Substantia nigra (tissue), 51 donors: ENCODE measurements at places on chromosomes 7 and 10.

- DNase-seq: no peak
These were observed 245.3 kb downstream of the NSUN6 start for GRCh38 chr10:18406136-18406535.

DNA sequence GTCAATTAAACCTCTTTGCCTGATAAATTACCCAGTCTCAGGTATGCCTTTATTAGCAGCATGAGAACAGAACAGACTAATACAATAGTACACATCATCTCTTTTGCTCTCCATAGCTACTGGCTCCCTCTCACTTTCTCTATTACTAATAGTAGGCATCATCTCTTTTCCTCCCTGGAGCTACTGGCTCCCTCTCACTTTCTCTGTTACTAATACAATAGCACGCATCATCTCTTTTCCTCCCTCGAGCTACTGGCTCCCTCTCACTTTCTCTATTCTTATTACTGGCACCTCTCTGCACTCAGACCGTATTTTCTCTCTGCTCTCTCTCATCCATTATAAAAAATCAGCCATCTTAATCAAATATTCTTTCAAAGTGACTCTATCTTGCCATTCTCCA, 37.1 kb downstream of the SLC25A13 start:
- DNase-seq: no peak

GRCh38 chr10:5817322-5818047, 4.3 kb upstream of the GDI2 start:
- DNase-seq: no peak

- DNase-seq: no peak
These were observed 108.5 kb downstream of the SND1 start for GRCh38 chr7:127760436-127761031.

GRCh38 chr7:44519546-44519945, 21.6 kb downstream of the NPC1L1 start:
- DNase-seq: no peak

GRCh38 chr10:11108356-11108755, 90.7 kb downstream of the CELF2 start:
- DNase-seq: no peak

DNA sequence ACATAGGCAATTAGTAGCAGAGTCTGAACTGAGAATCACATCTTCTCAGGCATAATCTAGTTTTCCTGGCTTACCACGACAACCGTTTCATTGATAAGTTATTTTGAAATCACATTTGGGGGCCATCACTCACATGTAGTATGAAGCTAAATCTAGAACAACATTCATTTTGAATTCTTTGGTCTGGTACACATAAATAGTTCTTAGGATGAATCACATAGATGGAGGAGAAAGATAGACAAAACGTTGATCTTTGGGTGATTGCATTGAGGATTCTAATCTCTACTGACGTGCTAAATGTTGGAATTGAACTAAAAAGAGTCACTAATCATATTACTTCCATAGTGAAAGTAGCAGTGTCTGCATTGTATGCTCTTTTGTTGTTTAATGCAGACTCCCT, 1022.6 kb downstream of the LRMDA start:
- DNase-seq: no peak

DNA sequence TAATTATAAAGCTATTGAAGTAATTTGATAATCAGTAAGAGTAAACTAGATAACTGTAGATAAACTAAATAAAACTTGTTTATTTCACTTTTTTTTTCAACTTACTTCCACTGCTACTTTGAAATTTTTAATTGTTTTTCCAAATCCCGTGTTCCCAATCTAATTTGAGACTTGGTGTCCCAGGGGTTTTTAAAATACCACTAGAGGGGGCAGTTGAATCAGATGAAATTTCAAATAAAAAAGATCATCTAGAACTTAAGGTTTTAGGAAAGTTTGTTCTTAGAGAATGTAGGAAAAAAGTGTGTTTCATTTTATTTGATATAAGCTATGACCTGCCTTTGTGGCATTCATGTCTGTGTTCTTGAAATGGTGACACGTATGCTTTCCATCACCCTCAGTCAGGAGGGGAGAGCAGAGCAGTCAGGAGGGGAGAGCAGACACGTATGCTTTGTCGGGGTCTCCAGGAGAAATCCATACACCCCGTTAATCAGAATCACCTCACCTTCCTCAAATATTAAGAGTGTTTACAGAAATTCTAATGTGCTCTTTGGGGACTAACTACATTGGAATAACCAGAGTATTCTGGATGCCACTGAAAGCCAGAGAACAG, 49.9 kb downstream of the C10orf67 start:
- no peak for DNase-seq

DNA sequence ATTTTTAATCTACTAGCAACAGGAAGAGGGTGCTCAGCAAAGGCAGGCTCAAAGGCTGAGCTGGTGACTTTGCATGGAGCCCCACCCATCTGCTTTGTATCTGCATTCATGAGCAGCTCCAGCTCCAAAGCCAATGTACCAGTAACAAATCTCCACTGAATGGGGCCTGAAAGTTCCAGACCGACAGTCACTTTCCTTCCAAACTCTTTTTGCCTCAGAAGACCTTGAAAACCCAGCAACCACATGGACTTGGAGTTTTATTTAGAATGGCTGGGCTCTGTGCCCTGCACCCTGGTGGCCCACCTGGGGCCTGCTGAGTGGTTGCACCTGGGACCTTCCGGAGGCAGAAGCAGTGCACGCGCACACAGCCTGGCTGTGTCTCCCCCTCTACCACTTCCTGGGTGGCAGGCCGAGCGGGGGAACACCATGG, 195.0 kb upstream of the PLXNA4 start:
- no peak for DNase-seq

DNA sequence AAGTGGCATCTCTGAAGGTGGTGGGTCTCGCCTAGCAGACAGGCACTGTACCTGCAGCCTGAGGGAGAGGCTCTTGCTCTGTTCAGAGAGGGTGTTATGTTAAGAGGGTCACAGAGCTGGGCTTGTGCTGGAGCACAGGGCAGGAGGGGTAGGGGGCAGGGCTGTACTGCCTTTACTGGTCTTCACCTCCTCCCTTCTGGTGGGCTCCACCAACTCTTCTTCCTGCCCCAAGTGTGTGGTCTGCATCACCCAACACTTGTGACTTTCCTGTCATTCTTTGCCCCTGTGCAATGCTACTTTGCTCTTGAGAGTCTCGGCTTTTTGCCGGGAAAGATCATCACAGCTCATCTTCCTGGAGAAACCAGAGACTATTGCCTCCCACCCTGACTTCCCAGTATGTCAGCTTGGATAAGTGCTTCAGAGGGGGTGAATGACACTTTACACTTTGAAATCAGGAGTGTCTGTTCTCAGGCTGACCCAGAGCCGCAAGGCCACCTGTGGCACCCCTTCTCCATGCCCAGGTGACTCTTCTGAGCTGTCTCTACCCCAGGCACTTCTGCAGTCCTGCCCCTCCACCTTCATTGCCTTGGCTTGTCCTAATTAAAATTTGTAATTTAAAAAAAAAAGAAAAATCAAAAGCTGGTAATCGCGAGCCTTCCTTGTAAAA, 38.4 kb upstream of the IKZF1 start:
- DNase-seq: no peak

- DNase-seq: no peak
These were observed at the start of gene FAM24A for GRCh38 chr10:122910310-122910709. Gene FAM24A (plus strand): TSS chr10:122910610. CDS start chr10:122911635, 1,025 bp downstream.

DNA sequence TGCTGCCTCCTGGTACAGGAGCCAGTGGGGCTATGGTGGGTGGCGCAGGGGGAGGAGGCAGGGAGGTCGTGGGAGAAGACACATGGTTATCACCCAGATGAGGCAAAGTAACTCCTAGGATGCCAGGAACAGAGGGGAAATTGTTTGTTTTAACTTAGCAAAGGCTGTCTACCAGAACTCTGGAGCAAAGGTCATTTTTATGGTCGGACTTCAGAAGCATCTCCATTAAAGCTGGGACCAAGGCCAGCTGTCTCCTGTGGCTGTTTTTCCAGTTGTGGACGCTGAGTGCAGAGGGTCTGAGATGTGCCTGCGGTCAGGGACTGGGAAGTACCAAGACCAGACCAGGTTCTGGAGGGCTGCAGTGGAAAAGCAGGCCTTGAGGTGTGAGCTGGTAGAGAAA, 525.9 kb upstream of the FOXK1 start:
- no peak for DNase-seq

DNA sequence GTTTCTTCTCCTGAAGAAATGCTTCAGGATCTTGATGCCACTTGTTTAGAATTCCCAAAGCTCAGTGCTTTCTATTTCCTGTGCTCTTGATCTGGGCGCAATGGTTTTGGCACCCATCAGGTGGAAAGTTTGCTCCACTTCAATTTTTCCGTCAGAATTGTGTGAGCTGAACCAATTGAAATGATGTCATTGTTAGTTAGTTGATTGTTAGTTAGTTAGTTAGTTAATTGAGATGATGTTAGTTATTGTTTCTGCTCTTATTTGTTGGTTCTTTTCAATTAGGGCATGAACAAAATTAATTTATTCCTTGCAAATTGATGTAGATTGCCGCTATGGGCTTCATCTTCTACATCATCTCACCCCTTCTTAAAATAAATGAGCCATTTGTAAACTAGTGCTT, 252.6 kb downstream of the BAMBI start:
- no peak for DNase-seq

- no peak for DNase-seq
These were observed 31.4 kb upstream of the SLC26A3 start for GRCh38 chr7:107834401-107834800.

- DNase-seq: no peak
These were observed 46.2 kb downstream of the RBM17 start for GRCh38 chr10:6135039-6135438.

DNA sequence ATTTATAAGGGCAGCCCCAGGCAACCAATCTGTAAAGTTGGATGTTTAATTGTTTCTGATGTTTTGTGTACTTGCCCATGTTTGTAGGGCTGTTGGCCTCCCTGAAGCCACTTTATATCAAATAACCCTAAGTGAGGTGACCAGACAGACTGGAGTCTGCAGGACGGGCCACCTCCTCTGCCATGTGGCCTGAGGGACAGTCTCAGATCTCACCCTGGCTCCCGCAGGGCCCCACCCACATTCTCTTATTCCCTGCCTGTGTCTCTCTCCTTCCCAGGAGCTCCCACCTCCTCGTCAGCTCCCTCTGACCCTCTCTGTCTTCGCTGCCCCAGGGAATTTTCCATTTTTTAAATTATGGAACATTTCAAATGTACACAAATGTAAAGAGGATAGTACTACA, 9.5 kb upstream of the C10orf71 start:
- DNase-seq: no peak

DNA sequence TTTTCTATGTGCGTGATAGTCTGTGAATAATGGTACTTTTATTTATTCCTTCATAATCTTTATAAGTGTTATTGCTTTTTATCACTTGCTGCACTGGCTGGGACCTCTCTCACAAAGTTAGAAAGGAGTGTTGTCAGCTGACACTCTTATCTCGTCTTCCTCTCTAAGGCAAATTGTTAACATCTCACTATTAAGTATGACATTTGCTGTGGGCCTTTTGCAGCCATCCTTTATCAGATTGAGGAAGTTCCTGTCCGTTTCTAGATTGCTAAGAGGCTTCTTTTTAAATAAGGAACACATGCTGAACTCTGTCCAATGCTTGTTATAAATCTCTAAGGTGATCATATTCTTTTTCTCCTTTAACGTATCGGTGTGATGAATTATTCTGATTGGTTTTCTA, 27.4 kb upstream of the DIP2C start:
- no peak for DNase-seq

DNA sequence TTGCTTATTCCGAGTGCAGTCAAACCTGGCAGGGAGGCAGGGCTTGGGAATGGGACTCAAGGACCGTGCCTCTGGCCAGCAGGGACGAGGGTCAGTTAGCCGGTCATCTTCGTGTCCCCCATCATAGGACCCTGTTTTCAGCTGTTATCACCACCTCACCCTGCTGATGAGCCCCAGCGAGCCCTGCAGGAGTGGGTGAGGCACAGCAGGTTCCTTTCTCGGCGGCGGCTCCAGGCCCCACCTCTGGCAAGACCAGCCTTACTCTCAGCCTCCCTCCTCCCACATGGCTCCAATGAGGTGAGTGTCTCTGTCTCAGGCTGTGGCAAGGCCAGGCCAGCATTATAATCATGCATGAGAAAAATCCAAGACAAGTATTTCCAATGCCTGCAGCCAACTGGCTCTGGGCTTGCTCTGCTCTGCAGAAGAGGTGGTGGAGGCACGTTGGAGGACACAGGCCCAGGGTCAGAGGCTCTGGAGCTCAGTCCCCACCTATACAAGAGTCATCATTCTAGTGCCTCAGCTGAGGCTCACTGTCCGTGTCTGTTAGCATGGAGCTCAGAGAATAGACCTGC, 15.7 kb downstream of the PKD1L1 start:
- no peak for DNase-seq

DNA sequence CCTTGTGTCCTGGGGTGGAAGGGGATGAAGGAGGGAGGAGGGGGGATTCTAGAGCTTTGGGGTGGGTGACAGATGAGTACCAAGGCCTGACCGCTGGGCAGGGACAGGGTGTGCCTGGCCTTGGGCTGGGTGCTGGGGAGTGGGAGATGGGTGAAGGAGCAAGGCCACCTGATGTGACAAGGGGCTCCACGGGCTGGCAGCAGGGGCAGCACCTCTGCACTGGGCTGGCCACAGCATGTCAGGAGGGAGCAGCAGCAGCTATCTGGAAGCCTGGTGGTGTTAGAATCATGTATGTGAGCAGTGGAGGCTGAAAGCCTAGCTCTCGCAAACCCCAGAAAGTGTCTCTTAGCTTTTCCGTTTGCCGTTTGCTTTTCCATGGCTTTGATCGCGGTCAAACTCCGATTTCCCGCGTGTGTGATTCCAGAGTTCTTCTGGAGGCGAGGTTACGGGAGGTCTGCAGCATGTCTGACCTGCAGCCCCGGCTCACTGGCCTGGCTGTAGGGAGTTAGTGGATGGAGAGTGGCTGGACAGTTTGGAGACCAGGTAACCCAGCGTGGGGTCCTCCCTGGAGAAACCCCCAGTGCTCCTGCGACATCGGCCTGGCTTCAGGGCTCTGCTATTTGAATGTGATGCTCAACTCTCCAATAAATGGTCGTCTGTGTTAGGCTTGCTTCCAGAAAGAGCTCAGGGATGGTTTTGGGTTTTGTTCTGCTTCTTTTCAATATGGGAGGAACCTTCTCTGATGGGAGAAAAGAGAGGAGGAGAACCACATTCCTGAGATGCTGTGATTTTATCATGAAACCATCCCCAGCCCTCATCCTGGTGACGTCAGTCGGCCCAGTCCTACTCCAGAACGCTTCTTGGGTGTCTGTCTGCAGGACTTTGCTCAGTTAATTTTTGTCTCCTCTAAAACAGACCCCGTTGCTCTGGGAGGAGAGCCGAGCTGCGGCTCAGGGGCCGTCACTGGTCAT, 105.5 kb downstream of the CUX1 start:
- DNase-seq: no peak

- DNase-seq: no peak
These were observed 5.9 kb downstream of the DIP2C start for GRCh38 chr10:683448-684071.

- no peak for DNase-seq
These were observed 7.5 kb upstream of the GGCT start for GRCh38 chr7:30511973-30512662.

- no peak for DNase-seq
These were observed 160.0 kb upstream of the ZNF804B start for GRCh38 chr7:88599528-88599927.

- no peak for DNase-seq
These were observed 26.2 kb downstream of the ADK start for GRCh38 chr10:74177140-74177677.
